ENCODE measurements at places on chromosomes 7 and 10.

GRCh38 chr10:15254808-15255648 lies 86.5 kb upstream of the NMT2 start:
- DNase-seq = peak; percentile 56

- DNase-seq = no peak
Observed at GRCh38 chr10:31958856-31959255, 30.2 kb upstream of the ARHGAP12 start.

DNA sequence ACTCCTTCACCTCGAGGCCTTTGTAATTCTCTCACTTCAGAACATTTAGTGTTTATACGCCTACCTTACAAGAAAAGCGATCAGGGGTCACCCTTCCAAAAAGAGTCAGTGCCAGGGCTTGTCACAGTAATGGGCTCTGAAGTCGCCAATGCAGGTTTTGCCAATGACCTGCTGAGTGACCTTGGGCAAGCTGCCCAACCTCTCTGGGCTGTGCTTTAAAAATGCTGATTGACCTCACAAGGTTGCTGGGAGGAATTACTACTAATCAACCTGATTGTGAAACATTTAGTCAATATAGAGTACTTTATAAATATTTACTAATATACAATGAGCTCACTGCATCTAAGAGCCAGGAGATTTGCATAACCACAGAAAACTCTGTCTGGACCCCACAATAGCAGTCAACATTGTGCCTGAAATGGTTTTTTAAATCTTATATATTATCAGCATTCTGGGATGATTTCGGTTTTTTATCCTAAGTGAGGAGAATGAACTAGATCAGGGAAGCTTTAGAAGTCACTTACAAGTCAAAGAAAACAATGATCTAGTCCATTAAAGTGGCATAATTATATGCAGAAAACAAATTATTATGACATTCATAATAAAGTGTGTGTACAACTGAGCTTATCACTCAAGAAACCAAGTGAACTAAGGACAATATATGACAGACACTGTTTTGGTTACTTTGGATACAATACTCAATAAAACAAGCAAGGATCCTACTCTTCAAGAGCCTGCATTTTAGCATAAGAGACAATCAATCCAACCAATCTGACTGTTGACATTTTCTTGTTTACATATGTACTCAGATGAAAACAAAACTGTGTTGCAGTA lies 290.5 kb downstream of the SORCS1 start:
- DNase-seq = no peak

GRCh38 chr10:125035588-125036295 lies 93.8 kb downstream of the ZRANB1 start:
- no peak for DNase-seq

DNA sequence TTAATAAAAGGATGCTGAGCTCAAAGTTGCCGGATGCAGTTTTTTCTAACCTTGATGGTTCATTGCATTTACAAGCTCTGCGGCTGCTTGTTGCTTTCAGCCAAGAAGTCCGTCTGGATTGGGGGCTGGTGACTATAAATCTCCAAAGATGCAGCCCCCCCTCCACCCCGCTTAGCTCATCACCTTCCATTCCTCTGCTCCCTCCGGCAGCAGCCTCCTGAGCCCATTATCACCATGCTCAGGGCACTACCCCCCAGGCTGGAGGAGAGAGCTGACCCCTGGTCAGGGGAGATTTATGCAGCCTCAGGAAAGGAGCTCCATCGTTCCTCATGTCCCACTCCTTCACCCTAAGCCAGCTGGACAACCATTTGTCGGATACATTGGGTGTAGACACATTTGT lies 55.3 kb upstream of the ZRANB1 start:
- DNase-seq = no peak

- no peak for DNase-seq
Observed at GRCh38 chr7:101198476-101198875, 2.4 kb downstream of the MOGAT3 start.

DNA sequence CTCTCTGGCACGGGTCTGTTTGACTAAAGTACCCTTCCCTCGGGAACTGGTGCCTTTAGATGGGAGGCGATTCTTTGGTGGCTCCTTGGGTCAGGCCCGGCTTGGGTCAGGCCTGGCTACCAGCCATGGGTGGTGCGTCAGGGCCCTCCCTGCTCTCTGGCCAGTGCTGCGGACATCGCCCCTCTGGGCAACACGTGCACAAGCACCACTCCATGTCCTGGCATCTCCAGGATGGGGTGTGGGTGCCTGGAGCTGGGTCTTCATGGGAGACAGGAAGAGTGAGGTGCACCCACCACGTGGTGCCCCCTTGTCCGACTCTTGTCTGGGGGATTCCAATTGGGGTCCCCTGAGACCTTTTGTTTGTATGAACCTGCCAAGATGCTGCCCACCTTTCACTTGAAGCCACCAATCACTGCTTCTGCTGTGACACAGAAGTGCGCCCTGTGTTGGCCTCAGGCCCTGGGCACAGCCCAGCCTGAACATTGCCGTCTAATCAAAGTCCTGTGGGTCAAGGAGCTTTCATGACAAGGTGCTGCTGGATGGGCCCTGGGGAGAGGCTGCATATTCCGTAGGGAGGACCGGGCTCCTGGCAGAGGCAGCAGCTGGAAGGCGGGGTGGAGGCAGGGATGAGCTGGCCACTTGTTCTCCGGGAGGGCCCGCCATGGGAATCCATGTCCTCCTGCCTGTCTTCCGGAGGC lies 11.1 kb upstream of the PWWP2B start:
- no peak for DNase-seq

GRCh38 chr10:45548068-45548467 lies 124.5 kb downstream of the ZFAND4 start:
- DNase-seq = no peak

All from activated CD8-positive, alpha-beta T cell treated with anti-CD3 and anti-CD28 coated beads for 36 hours (primary cell).